ENCODE measurements at places on chromosomes 16 and 17.
A peak's percentile ranks its signal among the peaks of the same experiment; 100 is the strongest.

DNA sequence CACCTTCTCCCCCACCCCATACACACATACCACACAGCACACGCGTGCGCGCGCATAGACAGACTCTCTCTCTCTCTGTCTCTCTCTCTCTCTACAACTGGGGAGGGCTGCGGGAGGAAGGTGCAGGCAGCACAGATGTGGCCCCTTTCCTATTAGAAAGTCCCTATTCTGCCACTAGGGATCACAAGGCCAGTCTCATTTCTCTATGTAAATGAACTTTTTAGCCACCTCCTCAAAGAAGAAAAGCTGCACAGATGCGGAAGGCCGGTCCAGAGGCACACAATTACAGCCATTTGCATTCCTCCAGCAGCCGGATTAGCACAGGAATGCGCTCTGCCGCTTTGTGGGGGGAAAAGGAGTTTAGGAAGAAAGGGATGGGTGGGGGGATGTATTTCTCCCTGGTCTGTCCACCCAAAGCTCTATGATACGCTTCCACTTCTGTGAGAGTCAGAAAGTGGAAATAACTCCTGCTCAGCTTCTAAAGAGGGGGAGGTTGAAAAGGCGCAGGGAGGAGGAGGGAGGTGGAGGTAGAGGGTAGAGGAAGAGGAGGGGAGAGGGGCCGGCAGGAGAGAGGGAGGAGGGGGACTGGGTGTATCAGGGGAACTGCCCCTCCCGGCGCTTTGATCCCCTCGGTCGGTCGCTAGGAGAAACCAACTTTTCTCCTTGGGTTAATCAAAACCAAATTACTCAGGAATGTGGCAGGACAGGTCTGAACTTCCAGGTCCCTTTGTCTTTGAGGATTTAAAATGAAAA is 11.7 kb downstream of the ZFHX3 start:
- DNase-seq, result no peak

- DNase-seq, result no peak
Observed at GRCh38 chr17:44961921-44962350, 6.2 kb downstream of the C1QL1 start.

DNA sequence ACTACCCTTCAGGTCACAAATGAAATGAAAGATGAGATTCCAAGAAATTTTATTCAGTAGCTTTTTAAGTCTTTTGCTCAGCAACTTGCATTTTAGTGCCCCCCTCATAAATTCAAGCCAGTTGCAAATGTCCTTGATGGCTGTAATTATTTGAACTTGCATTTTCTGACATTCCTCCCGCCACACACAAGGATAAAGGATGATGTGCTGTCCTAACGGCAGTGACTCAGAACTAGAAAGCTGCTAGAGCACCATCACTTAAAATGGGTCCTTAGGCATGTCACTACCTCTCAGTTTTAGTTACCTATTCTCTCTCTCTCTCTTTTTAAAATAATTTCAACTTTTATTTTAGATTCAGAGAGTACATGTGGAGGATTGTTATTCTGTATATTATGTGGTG is 306.7 kb downstream of the CNTNAP4 start:
- no peak for DNase-seq

GRCh38 chr17:29621751-29622194 is 939 bp downstream of the CORO6 start:
- no peak for DNase-seq

GRCh38 chr17:3803308-3803640 is 2.3 kb upstream of the ITGAE start:
- DNase-seq, result no peak

GRCh38 chr16:66503030-66503429 is 46.9 kb downstream of the TK2 start:
- DNase-seq, result no peak

GRCh38 chr17:16406742-16407674 is 8.4 kb upstream of the TRPV2 start:
- no peak for DNase-seq

GRCh38 chr16:73793260-73793659 is 503.4 kb upstream of the PSMD7 start:
- no peak for DNase-seq

DNA sequence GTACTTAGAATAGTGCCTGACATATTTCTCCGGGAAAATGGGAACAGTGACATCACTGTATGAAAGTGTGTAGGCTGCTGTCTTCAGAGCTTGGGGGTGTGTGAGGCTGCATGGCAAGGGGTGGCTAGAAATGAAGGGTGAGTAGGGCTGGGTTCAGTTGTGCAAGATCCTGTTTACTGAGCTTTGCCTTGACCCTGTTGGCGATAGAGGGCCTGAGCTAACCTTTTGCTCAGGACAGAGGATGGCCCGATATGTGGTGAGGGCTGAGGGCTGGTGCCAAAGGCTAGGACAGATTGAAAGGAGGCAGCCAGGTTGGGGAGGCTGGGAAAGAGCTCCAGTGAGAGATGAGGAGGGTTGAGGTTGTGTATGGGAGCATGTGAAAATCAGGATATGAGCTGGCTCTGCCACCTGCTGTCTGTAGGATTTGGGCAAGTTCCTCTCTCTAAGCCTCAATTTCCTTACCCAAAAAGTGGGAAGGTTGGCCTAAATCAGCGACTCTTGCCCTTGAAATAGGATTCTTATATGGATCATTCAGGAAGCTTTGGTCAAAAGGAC is 6.0 kb upstream of the CCL1 start:
- no peak for DNase-seq

GRCh38 chr16:67731753-67732095 is 12.6 kb upstream of the GFOD2 start:
- DNase-seq, result no peak

- peak; percentile 4 for DNase-seq
Observed at GRCh38 chr16:75065149-75065505, 51.5 kb downstream of the LDHD start.

- no peak for DNase-seq
Observed at GRCh38 chr16:11005611-11005975, 61.2 kb downstream of the CLEC16A start.

GRCh38 chr16:87507351-87508069 is 14.7 kb upstream of the ZCCHC14 start:
- no peak for DNase-seq

DNA sequence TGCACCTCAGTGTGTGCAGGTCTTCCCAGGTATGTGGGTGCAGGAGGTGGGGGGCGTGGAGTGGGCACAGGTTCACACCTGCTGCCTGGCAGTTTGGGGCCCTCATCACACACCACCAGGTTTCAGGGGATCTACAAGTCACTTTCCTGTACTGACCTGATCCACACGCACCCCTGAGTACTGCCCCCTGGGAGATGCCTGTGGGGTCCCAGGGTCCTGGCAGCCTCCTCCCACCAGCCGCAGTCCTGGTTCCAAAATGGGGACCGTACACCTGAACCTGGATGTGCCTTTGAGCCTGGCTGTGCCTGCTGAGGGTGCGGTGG is 25.9 kb downstream of the RNF213 start:
- no peak for DNase-seq

GRCh38 chr16:46739934-46740333 is 8.2 kb downstream of the MYLK3 start:
- no peak for DNase-seq

- DNase-seq, result no peak
Observed at GRCh38 chr16:50448522-50448921, 79.7 kb upstream of the BRD7 start.

- no peak for DNase-seq
Observed at GRCh38 chr17:70185285-70185684, 16.0 kb downstream of the KCNJ2 start.

DNA sequence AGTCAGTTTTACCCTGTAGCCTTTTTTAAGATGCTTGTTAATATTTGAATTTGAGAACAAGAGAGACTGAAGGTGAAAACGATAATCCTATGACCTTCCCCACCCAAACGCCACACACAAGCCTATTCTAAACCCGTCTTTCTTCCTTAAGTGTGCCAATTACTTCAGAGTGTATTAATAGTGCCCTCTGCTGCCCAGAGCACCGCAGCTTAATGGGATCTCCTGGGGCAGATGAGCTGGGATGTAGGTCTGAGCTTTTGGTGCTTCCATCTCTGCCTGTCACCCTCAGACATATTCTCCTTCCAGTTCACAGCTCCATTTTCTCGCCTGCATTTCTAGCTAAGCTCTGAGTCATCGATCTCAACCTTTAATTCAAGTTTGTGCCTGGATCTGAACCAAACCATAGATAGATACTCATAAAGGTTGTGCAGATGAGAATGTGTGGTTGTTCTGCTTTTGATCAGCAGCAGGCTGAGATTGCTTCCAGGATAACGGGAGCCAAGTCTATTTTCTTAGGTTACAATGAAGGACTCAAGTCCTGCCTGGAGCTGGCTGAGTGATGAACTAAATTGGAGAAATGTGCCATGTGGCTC is 46.4 kb upstream of the CDH13 start:
- no peak for DNase-seq

GRCh38 chr17:42720996-42721583 is 23.8 kb downstream of the EZH1 start:
- peak; percentile 66 for DNase-seq

GRCh38 chr17:27414271-27414670 is 42.0 kb upstream of the KSR1 start:
- DNase-seq, result no peak

DNA sequence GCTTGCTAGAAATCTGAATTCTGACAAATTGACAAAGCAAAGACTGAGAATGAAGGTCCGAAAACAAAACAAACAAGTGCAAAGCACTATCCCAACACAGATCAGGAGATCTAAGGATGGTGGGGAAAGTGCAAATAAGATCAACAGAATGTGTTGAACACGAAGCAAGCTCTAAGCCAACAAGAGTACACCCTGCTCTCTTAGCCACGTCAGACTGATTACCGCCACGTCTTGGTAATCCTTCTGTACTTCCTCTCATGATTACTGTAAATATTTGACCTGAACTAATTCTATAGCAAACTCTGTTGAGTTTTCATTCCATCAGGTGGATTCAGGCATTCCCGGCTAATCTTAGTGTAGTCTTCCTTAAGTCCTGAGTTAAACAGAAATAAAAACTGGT is 34.3 kb upstream of the ERCC4 start:
- no peak for DNase-seq

Measured in stimulated activated naive CD4-positive, alpha-beta T cell (primary cell).